ENCODE measurements at places on chromosomes 1 and 21.

- no peak for DNase-seq
These were observed 7.0 kb downstream of the CAPZB start for GRCh38 chr1:19478322-19478721.

DNA sequence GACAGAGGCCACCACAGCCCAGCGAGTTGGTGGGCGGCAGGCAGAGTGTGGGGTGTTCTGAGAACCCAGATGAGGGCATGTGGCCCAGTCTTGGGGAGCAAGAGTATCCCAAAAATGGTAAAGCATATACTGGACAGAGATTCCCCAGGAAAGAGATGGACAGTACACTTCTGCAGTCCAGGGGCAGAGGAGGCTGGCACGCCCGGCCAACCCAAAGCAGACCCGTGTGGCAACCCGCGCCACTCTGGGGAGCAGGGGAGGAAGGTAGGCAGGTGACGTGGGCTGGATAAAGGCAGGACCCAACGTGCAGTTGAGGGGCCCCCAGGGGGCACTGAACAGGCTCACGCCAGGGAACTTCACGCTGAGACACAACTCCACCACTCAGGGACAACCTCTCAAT is 46.4 kb upstream of the RIPK4 start:
- DNase-seq, result no peak

DNA sequence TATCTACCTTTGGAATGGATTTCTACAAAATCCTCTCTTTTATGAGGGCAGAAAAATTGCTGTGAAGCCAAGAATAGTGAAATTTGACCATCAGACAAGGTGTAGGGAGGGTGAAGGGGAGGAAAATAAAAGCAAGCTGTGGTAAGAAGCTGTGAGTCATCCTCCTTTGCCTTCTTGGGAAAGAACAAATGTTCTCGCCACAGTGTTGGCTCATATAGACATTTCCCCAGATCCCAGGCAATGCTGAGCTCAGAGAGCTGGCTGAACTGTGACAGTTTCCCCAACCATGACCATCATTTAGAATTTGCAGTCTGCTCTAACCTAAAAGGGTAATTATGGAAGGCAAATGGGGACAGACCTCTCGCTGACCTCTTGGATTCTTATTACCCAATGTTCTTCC is 235.4 kb downstream of the PBX1 start:
- DNase-seq, result no peak

DNA sequence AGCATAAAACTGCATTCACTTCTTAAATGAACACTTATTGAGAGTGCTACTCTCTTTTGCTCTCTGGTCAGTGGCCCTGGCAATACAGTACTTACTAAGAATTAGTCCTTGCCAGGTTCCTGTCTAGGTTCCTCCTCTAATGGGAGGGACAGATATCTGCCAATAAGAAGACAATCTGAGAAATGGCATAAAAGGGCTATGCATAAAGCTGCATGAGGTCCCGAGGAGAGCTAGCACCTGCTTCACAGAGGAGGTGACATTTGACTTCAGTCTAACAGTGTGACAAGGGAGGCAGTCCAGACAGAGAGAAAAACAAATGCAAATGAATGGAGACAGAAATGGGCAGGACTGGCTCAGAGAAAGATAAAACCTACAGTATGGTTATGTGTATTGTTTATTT is 357.1 kb upstream of the SGIP1 start:
- no peak for DNase-seq

DNA sequence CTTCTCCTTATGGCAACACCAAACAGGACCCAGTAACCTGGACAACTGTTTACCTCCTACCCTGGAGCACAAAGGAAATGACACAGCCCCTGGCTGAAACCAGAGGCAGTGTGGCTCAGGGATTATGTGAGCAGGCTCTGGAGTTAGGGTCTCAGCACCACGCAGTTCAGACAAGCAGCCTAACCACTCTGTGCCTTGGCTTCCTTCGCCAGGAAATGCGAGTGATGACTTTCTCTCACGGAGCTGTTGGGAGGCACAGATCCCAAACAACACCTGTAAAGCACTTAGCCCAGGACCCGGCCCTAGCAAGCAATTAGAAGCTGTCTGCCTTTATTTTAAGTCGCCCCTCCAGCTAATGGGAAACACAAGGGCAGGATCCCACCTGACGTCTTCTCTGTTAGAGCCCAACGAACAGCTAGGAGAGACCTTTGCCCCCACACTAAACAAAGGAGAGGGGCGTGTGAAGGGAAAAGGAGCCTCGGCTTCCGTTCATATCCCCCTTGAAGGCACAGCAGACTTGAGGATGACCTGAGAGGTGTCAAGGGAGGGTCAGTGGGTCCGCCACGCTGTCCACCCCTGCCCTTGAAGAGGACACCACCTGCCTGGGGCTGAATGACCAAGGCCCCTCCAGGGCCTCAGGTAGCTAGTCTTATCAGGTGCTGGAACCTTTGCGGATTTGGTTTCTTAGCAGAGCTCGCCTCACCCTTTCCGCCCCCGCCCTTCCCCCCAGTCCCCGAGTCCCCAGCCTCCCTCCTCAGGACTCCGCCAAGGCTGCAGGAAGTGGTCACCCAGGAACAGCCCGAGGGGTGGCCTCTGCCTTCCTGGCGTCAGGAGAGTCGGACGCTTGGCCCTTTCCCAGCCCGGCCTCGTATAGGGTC is 860 bp downstream of the TMEM63A start:
- DNase-seq, result no peak

- DNase-seq, result no peak
These were observed 4.8 kb upstream of the TMCO1 start for GRCh38 chr1:165773324-165773965.

GRCh38 chr1:18903291-18903756 is 969 bp upstream of the ALDH4A1 start:
- DNase-seq, result no peak

- no peak for DNase-seq
These were observed 14.5 kb downstream of the RGS4 start for GRCh38 chr1:163083690-163084089.

- no peak for DNase-seq
These were observed 53.9 kb downstream of the SYDE2 start for GRCh38 chr1:85146972-85147359.

- DNase-seq, result peak; percentile 85
These were observed 35.6 kb downstream of the ADARB1 start for GRCh38 chr21:45109831-45110492.

DNA sequence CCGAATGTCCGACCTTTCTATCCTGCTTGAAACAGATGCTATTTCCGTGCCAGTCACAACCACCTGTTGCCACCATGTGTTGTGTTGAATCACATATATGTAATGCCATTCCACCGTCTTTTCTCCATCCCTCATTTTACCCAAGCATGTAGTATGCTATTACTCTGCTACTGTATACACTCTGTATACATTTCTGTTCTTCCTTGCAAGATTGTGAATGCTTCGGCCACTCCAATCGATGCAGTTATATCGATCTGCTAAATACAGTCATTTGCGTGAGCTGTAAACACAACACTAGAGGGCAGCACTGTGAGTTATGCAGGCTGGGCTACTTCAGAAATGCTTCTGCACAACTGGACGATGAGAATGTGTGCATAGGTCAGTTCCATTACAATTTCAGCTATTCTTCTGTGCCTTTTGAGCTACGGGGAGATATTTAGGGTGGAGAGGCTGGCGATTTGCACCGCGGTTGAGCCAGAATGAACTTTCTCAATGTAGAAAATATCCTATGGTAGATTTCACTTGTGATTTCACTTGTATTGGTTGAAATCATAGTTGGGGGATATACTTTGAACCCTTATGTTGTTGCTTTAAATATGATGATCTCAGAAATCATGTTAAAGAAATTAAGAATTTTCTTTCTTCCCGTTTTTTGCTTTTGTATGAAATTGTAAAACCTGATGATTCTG is 289.8 kb downstream of the NTNG1 start:
- DNase-seq, result peak; percentile 29

GRCh38 chr1:209277662-209278061 is 305.9 kb upstream of the CAMK1G start:
- no peak for DNase-seq

DNA sequence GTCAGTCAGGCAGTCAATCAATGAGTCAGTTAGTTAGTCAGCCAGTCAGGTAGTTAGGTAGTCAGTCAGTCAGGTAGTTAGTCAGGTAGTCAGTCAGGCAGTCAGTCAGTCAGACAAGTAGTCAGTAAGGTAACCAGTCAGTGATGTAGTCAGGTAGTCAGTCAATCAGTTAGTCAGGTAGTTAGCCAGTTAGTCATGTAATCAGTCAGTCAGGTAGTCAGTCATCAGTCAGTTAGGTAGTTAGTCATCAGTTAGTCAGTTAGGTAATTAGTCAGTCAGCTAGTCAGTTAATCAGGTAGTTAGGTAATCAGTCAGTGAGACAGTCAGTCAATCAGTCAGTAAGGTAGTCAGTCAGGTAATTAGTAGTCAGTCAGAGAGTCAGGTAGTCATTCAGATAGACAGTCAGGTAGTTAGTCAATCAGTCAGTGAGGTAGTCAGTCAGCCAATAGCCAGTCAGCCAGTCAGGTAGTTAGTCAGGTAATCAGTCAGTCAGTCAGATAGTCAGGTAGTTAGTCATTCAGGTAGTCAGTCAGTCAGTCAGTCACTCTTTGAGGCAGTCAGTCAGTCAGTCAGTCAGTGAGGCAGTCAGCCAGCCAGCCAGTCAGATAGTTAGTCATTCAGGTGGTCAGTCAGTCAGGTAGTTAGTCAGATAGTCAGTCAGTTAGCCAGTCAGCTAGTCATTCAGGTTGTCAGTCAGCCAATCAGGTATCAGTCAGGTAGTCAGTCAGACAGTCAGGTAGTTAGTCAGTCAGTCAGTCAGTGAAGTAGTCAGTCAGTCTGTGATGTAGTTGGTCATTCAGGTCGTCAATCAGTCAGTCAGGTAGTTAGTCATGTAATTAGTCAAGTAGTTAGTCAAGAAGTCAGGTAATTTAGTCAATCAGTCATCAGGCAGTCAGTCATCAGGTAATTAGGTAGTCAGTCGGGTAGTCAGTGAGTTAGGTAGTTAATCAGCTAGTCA is 15.3 kb downstream of the KRTAP10-1 start:
- DNase-seq, result no peak

DNA sequence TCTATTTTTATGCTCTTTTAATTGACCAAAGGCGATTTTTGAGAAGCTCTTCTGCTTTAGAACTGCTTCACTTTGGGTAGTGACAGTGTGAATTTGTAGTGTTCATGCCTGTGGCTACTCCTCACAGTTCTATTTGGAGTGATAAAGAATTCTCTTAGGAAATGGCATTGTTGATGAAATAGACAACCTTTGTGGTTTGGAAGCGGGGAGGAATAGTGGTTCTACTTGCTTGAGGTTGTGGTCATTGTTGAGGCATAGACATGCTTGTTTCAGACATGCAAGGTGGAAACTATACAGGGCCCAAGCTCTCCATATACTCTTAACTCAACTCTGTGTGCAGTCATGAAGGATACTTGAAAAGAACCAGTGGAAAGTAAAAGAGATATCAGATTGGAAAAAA is 481.1 kb upstream of the NEGR1 start:
- no peak for DNase-seq

- DNase-seq, result no peak
These were observed 167.4 kb downstream of the PRDM16 start for GRCh38 chr1:3236361-3236760.

GRCh38 chr1:228911225-228912210 is 176.2 kb downstream of the RHOU start:
- DNase-seq, result no peak

DNA sequence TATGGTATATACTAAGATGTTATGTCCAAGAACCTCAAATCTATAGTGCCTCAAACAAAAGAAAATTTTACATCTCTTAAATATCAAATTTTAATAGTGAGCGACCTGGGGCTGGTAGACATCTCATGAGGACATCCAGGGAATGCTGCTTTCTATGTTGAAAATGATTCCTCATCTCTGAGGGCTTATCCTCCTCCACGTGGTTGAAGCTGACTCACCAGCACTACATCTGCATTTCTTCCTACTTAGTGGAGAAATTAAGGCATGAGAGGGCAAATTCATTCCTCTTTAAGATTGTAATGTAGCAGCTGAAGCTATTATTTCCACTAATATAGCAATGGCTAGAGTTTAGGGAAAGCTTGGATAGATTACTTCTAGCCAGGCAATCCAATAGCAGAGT is 529.5 kb downstream of the COL11A1 start:
- no peak for DNase-seq

GRCh38 chr1:234962340-234962989 is 166.2 kb downstream of the TOMM20 start:
- peak; percentile 70 for DNase-seq

DNA sequence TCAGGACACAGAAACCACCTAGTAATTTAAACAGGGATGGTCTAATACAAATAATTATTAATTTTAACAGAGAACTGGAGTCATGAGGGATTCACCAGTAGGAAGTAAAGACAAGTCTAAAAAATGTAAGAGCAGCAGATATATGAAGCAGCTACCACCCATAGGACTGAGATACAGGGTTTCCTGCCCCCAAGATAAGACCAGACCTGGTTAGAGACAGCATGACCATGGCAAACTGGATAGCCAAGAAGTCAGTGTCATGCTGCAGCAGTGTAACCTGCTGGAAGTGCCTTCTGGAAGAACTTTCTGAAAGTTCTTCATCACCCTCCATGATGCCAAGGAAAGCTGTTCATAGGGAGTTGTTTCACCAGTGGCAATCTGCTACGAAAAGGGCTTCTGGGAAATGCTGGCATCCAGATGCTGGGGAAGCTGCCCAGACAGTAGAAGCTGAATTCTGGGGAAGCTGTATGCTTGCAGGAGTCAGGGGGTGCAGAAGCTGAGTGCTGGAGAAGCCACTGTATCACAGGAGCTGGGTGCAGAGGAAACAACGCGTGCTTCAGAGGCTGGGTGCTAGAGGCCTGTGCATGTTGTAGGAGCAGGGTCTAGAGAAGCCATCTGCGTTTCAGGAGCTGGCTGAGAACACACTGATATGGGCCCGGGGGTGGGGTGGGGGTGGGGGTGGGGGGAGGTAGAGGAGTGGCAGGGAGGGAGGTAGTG is 356.4 kb downstream of the DISC1 start:
- DNase-seq, result no peak

GRCh38 chr1:99710994-99711393 is 55.4 kb downstream of the FRRS1 start:
- no peak for DNase-seq

GRCh38 chr1:65998763-65999583 is 206.3 kb downstream of the PDE4B start:
- DNase-seq, result no peak
